Activated CD4-positive, CD25-positive, alpha-beta regulatory T cell treated with anti-CD3 and anti-CD28 coated beads, Interleukin-2, amount 50 U/mL, for 24 hours (primary cell): ENCODE measurements at places on chromosomes 6 and 20.
A peak's percentile ranks its signal among the peaks of the same experiment; 100 is the strongest.

GRCh38 chr20:34268851-34269636 lies 27.8 kb downstream of the ASIP start:
- peak; percentile 22 for ATAC-seq

DNA sequence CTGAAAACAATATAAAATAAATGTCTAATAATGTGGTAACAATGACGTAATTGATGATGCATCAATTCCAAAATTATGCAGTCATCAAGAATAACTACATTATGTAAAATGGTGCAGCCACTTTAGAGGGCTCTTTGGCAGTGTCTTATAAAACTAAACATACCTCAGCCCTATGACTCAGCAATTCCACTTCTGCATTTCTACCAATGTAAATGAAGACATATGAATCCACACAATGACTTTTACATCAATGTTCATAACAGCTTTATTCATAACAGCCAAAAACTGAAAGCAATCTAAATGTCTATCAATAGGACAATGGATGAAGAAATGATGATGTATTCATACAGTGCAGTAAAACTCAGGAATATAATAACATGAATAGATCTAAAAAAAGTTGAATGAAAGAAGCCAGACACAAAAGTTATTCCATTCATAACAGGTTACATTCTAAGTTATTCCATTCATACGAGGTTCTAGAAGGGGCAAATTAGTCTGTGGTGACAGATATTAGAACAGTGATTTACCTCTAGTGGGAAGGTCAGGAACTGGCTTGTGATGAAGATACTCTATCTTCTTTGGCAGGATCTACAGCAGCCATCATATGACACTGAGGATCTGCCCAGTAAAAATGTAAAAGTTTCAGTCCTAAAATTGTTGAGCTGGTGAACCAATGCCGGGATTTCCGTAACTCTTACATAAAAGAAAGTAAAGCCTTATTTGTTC lies 396.1 kb downstream of the PLCB1 start:
- ATAC-seq, result no peak

- no peak for ATAC-seq
Observed at GRCh38 chr20:47809161-47809960, 24.1 kb upstream of the SULF2 start.

DNA sequence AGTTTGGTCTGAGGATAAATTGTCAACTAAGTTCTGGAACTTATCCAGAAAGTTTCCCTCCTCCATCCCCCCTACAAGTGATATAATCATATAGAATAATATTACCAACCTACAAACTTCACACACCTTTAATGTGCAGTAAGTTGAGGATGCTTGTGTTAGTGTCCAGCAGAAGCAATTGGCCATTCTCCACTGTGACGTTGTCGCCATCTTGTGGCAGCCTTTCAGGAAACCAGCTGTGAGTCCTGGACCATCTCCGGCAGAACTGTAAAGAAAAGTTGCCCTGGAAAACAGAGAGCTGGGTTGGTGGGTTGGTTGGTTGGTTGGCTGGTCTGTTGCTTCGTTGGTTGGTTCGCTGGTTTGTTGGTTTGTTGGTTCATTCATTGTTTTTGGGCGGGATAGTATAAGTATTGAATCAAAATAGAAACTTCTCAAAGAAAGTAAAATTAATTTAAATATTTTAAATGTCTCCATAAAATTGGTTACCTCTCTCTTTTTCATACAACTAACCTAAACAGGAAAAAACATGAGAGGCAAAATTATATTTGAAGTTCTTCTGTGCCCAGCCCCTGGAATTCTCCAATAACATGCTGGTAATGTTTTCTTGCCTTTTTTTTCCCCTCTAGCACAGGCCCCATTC lies 127.5 kb downstream of the PKHD1 start:
- no peak for ATAC-seq

DNA sequence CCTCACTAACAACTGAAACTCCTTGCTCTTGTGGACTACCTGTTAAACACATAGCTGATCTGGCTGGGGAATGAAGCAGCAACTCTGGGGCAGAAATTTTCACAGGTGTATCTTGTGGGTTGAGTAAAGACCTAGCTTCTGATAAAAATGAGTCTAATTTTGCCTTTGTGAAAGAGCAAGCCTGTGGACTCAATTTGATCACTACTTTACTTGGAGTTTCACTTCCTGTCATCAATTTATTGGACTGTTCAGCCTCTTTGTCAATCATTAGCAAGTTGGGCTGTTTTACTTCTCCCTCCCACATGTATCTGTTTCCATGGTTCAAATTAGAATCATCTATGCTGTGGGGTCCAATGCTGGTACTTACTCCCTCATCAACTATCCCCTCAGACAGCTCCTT lies 29.6 kb upstream of the CRIP3 start:
- ATAC-seq, result no peak

DNA sequence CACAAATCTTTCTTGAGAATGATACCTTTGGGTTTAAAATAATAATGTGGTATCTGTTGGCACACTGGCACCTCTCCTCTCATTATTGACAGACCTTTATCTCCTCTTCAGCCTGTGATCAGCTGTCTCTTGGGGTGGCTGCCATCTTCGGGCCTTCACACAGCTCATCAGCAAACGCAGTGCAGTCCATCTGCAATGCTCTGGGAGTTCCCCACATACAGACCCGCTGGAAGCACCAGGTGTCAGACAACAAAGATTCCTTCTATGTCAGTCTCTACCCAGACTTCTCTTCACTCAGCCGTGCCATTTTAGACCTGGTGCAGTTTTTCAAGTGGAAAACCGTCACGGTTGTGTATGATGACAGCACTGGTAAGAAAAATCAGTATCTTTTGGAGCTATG lies 232.8 kb downstream of the GRIK2 start:
- no peak for ATAC-seq

DNA sequence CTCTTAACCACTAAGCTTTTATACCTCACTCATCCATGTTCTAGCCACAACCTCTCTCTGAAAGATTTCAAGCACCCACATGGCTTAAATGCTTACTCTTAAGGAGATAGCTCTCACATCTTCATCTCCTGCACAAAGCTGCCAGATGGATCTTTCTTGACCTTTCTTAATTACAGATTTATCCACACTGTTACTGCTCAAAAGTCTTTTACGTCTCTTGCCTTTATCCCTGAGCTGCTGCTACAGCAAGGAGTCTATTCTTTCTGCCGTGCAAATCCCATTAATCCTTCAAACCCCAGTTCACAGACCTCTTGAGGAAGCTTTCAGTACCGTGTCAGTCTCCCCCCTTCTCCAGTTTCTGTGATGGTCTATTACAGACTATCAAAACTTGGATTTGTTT lies 54.6 kb downstream of the B4GALT5 start:
- no peak for ATAC-seq

GRCh38 chr20:43939762-43940121 lies 25.1 kb downstream of the TOX2 start:
- no peak for ATAC-seq

DNA sequence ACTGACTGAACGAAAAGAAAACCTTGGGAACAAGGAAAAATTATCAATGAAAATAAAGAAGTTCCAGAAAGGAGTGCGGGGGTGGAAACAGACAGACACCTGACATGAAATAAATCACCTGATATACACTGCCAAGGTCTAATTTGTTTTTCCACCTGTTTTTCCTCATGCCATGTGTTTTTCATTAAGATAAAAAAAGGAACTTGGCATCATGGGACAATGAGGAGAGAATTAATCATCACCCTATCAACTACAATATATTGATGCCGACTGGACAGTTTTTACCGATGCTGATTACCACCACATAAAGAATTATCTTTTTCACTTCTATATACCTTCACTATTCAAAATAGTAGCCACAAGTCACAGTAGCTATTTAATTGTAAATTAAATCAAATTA lies 233.2 kb downstream of the ARHGAP18 start:
- ATAC-seq, result no peak

- ATAC-seq, result no peak
Observed at GRCh38 chr20:9442858-9443257, 71.5 kb upstream of the LAMP5 start.

- ATAC-seq, result no peak
Observed at GRCh38 chr20:31966991-31967655, 828 bp upstream of the XKR7 start.

DNA sequence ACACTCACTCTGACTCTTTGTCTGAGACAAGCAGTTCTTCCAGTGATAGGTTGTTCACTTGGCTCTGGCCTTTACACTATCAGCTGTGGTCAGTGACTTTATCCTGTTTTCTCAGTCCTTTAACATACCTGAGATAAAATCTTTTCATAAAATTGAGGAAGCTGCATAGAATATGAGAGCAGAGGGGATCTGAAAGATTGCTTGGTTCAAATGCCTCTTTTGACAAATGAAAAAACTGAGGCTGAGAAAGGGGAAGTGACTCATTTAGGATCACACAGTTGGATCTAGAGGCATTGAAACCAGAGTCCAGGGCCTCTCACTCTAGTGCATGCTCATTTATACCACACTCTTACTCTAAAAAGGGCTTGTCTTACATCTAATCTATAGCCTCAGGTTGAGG lies 277.0 kb upstream of the TBX18 start:
- ATAC-seq, result no peak

DNA sequence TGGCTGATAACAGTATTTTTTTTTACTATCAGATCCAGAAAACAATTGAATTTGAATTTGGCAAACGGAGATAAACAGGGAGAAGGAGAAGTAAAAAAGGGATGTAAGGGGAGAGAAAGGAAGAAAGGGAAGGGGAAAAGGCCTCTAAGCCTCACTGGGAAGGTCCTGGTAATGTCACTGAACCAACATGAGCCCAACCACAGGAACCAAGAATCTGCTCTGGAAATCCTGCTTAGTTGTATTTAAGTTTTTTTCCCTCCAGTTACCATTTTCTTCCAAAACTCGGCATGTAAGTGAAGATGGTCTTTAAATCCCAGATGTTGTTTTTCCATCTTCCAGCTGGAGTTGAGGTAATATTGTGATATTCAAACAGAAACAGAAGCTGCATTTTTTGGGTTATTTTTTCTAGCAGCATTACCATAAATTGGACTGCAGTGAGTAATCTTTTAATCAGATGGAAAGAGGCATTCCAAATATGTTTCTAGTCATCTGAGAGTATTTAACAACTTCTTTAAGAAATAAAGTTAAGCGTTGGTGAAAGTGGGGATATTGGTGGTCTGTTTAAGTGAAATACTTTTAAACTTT lies 91.1 kb downstream of the TXNDC5 start:
- no peak for ATAC-seq

- peak; percentile 87 for ATAC-seq
Observed at GRCh38 chr6:137811121-137811915, 55.7 kb upstream of the TNFAIP3 start.

DNA sequence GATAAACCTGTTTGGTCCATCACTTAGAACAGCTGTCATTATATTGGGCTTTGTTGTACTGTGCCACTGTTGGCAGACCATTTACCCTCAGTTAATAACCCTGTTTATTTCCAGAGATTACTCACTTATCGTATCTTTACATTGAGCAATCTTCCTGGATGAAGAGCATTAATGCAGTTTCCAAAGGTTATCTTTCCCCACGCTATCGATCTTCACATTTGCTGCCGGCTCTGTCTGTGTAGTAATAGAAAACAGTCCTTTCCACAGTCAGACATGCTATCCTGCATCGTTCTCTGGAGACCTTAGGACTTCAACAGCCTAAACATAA lies 27.4 kb downstream of the GHRH start:
- no peak for ATAC-seq

GRCh38 chr6:167005350-167006159 lies 6.4 kb downstream of the CEP43 start:
- ATAC-seq, result no peak

- no peak for ATAC-seq
Observed at GRCh38 chr6:7813704-7814103, 87.8 kb downstream of the BMP6 start.

DNA sequence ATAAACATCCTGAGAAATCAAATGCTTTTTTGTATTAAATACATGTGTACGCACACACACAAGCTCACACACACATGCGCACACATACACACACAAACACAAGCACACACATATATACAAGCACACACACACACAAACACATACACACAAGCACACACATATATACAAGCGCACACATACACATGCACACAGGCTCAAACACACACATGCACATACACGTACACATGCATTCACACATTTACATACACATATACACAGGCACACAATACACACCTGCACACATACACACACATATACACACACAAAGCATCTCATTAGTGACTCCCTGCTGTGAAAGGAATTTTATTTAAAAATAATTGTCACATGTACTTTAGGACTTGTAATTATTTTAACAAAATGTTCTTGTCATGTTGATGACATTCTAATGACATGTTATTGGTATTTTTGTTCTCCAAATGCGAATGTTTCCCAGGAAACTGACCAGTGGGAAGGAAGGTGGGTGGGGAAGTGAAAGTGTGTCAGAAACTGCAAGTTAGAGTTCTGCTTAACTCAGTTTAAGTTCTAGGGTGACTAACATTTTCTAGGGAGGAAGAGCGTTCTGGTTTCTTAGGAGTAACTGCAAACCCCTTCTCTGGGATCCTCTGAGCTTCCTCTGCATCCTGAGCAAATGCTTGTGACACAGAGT lies 113.9 kb upstream of the ZNF217 start:
- peak; percentile 52 for ATAC-seq

DNA sequence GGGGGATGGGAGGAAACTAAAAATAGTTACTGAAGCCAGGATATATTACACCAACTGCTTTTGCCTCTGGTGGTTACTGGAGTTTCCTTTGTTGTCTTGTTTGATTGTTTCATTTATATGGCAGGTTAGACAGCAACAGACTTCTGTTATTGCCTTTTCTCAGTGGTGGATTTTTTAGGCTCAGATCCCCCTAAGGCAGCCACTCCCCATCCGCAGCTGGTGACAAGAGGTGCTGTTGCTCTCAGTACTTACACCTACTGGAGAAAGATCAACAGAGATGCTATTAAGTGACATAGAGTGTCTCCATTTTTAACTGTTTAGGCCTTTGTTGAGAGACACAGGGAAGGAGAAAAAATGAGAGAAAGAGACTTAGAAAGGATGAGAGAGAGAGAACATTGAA lies 552.1 kb downstream of the PKHD1 start:
- no peak for ATAC-seq

GRCh38 chr6:2503816-2504494 lies 246.8 kb downstream of the MYLK4 start:
- no peak for ATAC-seq

DNA sequence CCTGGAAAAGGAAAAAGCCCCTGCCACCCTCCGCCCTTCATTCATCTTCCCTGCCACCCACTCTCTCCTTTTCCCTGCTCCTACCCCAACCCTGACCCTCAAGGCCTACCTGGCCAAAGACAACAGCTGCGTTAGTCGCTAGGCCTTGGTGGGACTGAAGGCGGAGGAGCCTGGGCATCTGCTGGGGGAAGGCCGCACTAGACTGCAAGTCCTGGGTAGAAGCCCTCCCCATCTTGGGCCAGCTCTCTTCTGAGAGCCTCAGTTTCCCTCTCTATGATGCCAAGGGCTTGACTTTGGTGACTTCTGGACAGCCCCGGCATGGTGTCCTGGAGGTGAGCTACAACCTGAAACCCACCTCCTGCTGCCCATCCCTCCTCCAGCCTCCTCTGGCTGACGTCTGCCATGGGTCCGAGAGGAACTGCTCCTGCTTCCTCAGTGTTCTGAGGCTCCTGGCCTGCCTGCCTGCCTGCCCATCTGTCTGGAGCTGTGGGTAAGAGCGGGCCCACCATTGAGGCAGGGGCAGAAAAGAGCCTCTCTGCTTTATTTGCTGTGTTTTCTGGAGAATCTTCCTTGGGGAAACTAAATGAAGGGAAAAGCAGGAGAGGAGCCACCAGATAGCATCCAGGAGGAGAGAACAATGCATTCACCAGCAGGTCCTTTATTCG lies 7.5 kb upstream of the FOXC1 start:
- ATAC-seq, result no peak
